Head of caudate nucleus (tissue), 42 donors: ENCODE measurements at places on chromosomes 12 and 14.
A peak's percentile ranks its signal among the peaks of the same experiment; 100 is the strongest.

- DNase-seq = no peak
Observed at GRCh38 chr12:106975993-106976658, 10.8 kb downstream of the MTERF2 start.

- DNase-seq = no peak
Observed at GRCh38 chr12:12718853-12719252, 1.7 kb downstream of the CDKN1B start.

- DNase-seq = no peak
Observed at GRCh38 chr12:109797905-109798669, 35.1 kb downstream of the TRPV4 start.

DNA sequence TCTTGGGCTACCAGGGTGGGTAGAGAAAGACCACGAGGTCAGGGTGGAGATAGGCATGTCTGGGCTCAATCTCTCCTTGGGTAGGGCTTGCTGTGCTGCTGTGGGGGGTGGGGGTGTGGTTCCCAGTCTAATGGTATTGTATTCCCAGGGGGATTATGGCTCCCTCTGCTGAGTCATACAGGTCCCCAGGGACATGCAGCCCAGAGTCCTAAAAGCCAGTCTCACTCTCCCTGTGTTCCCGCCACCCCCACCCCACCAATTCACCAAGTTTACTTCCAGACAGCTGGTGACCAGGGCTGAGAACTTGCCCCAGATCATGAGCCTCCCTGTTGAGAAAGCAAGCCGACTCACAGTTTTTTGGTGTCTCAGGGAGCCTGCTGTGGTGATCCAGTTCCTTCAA lies 367.6 kb downstream of the C12orf75 start:
- no peak for DNase-seq

DNA sequence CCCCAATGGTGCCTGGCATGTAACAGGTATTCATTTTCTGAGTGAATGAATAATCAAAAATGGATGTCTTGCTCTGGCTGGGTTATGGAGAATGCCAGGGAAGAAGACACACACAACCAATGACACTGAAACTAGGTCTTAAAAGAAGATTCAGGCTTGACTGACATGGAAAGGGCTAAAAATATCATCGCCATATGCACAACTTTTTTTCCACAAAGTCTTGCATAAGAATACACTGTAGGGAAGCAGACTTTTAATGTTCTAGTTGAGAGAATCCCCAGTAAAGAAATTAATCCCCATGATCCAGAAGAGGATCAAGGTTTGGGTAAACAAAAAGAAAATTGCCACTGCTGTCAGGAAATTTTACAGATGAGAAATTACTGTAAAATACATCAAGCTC lies 116.4 kb downstream of the SLC2A13 start:
- no peak for DNase-seq

- DNase-seq = no peak
Observed at GRCh38 chr12:124420041-124420995, 125.4 kb downstream of the RFLNA start.

GRCh38 chr12:120239776-120240494 lies 25.6 kb downstream of the PXN start:
- no peak for DNase-seq

GRCh38 chr14:89256951-89257350 lies 160.1 kb downstream of the FOXN3 start:
- no peak for DNase-seq

GRCh38 chr12:59113831-59114615 lies 193.7 kb upstream of the LRIG3 start:
- DNase-seq = peak; percentile 74
